ENCODE measurements at places on chromosomes 11 and 22.
A peak's percentile ranks its signal among the peaks of the same experiment; 100 is the strongest.

GRCh38 chr22:35442471-35442870 lies 42.5 kb downstream of the MCM5 start:
- no peak for DNase-seq

DNA sequence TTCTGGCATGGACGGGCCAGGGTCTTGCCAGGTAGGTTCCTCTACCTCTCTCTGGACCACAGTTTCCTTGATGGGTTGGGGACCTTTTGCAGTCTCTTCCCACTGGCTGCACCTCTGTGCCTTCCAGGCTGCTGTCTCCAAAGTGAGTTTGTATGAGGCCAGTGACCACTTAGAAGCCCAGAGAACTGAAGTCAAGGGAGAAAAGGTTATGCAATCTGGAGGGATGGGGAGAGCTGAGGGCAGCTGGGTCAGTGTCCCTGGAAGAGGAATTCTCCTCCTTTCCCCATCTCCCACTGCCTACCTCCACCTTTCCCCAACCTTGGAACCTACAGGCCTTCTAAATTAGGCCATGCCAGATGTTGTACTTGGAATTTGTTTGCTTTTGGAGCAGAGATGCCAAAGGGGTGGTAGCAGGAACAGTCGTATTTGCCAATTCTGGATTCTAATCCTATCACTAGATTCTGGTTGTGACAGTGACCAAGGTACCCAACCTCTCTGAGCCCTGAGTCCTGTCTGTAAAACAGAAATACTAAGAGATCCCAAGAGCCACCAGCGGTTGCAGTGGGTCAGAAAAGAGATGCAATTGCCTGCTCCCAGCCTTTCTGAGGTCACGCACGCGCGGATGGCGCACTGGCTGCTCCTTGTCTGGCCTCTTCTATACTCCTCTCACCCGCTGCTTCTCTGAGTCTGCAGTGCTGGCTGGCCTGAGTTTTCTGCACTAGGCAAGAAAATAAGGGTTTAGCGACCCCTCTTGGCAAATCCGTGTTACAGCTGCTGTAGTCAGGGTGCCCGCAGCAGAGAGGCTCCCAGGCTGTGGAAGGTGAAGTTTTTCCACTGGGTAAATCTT lies 10.7 kb upstream of the ACCSL start:
- DNase-seq: peak; percentile 66

- no peak for DNase-seq
Observed at GRCh38 chr11:109734566-109734965, 312.6 kb downstream of the C11orf87 start.

DNA sequence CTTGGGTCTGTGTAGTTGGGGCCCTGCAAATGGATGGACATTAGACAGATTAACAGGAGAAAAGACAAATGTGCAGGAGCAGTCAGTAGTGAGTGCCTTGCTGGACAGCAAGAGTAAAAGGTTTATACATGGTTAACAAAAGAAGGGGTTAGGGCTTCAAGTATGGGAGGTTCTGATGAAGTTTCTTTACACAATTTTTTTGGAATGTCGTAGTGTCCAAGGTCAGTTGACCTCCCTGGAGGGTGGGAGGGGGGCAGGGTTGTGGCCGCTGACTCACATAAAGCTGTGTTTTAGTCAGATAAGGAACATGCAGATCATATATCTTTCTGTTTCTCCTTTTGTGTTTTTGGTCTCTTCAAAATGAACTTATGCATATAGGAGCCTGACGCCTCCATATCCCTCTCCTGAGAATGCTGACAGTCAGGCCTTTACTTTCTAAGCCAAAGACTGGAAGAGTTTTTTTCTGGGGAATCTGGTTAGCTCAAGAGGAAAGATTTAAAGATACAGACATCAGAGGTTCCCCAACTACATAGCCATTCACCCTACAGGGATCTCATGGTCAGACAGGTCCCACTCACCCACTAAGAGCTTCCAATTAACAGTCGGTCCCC lies 134.3 kb downstream of the NECTIN1 start:
- DNase-seq: no peak

GRCh38 chr11:16800382-16800781 lies 61.9 kb downstream of the C11orf58 start:
- no peak for DNase-seq

GRCh38 chr11:71999798-72000197 lies 1.1 kb downstream of the IL18BP start:
- no peak for DNase-seq

GRCh38 chr11:129739339-129739738 lies 76.3 kb upstream of the TMEM45B start:
- DNase-seq: no peak

GRCh38 chr11:104159356-104159755 lies 4.6 kb downstream of the PDGFD start:
- no peak for DNase-seq

DNA sequence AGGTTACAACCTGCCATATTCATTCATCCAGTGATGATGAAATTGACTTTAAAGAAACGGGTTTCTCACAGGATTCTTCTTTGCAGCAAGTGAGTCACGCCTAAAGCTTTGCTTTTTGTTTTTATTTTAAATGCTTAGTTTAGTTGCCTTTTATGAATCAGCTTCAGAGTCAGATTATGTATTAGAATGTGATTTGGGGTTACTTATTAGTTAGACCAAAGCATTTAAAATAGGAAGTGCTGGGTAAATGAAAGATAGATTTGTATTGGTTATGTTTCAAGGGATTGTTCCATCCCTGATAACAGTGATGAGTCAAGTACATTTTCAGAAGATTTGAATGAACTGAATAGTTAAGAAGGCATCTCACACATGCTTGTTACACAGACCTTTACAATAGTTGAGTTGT lies 101.3 kb upstream of the GAL start:
- DNase-seq: peak; percentile 20

DNA sequence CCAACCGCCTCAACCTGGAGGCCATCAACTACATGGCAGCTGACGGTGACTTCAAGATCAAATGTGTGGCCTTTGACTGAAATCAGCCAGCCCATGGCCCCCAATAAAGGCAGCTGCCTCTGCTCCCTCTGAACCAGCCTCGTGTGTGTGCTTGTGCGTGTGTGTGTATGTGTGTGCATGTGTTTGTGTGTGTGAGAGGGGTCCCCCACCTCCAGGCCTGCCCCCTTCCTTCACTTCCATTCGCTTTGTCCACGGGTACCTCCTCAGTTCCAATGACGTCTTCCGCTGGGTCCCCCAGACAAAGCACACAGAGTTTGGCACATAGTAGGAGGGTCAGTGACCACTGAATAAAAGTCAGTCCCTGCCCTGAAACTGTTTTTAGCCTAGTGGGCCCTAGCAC lies 4.2 kb downstream of the LGALS1 start:
- no peak for DNase-seq

DNA sequence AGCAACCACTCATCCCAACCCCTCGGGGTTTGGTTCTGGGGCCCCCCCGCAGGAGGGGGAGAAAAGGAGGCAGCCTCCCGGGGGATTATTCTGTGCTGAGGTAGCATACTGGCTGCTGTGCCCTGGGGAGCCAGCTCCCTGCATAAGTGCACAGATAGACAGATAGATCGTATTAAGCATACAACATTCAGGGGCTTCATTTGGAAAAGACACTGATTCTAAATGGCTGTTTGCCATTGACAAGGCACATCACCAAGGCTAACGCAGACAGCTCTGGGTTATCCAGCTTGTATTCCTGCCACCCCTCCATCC lies 547.9 kb downstream of the BUD13 start:
- DNase-seq: no peak
